Hematopoietic multipotent progenitor cell (in vitro differentiated cells): ENCODE measurements at places on chromosomes 7 and 10.
A peak's percentile ranks its signal among the peaks of the same experiment; 100 is the strongest.

DNA sequence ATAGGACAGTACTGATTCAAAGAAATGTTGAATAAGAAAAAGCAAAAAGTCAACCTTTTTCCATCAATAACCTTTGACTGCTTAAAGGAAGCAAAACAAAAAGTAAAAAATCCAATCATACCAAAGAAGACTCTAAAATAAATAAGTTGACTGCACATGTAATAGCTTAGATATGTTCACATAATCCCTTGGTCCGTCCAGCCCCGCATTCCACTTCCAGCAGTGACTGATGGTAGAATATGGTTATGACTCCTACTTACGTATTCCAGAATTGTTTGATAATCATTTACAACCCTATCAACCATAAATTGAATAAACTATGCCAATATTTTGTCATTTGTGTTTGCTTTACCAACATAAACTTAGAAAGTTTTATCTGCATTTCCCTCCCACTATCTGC is 77.9 kb downstream of the CTNNA3 start:
- DNase-seq = no peak

DNA sequence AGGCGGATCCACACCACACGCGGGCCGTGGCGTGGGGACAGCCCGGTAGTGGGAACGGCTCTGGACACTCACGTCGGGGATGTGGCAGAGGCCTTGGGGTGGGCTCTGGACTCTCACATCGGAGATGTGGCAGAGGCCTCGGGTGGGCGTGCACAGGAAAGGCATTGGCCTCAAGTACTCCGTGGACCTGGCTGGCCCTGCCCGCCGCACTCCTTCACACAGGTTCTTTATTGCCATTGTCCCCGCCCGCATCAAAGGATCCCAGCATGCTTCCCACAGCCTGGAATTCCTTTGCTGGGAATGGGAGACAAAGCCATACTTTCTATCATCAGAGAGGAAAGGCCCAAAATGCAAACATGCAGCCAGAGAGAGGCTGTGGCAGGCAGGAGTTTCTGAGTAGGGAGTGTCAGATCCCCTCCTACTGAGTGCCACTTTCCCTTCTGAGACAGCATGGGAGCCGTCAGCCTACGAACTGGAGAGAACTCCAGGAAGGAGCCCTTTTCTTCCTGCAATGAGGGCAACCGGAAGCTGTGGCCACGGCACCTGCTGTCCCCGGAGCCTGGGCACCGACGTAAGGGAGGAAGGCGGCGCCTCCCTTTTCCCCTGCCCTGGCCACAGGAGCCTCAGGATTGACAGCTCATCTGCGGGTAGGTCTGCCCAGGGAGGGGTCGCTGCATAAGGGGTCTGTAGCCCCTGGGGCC is 51.5 kb downstream of the RBM17 start:
- DNase-seq = no peak

DNA sequence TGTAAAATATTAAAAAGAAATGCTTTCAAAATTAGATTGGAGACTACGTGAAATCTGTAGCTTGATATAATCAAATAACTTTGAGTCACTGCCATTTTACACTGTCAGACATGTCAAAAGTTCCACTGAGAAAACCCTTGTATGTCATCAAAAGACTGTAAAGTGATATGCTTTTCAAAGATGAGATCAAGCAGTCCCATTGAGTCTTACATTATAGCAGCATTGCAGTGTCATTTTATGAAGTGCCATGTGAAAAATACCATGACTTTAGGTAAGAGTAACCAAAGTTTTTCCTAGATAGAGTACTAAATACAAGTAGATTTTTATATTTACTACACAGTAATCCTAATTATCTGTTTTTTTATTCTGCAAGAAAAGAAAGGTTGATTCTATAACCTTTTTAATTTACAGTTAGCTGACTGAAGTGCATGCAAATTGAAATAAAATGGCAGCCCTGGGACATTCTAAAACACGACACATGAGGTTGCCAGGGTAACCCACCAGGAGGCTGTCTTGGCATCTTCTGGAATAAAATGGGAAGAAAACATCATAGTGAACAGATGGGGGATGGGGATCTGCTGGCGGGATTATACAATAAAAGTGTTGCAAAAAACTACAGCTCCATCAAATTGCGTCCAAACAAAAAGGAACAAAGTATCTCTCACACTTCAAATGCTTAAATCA is 91.3 kb upstream of the TMEM106B start:
- no peak for DNase-seq

DNA sequence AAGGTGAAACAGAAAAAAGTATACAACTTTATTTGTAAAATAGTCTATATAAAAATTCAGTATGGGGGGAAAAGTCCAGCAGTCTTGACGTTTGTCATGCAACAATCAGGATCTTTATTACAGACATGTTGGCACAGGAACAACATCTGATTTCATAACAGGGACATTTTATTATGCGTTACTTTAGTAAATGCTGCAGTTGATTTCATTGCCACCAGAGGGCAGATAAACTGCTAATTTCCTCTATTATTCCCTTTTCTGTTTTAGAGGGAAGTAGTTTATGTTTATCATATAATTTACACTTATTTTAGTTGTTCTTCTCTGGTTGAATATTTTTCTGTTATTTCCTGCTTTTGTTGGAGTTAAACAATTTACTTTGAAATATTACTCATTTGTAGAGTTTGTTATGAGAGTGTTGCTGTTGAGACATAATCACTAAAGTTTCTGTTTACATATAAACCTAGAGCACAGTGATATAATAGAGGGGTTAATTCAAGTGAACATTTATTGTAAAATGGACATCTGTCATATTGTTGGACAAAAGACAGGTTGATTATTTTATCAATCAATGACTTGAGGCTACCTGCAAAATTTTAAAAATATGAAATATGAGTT is 3.3 kb downstream of the PLXDC2 start:
- peak; percentile 83 for DNase-seq

- no peak for DNase-seq
These were observed 19.7 kb downstream of the MET start for GRCh38 chr7:116691664-116692063.

- peak; percentile 19 for DNase-seq
These were observed 166.9 kb upstream of the RNF32 start for GRCh38 chr7:156473476-156474240.

DNA sequence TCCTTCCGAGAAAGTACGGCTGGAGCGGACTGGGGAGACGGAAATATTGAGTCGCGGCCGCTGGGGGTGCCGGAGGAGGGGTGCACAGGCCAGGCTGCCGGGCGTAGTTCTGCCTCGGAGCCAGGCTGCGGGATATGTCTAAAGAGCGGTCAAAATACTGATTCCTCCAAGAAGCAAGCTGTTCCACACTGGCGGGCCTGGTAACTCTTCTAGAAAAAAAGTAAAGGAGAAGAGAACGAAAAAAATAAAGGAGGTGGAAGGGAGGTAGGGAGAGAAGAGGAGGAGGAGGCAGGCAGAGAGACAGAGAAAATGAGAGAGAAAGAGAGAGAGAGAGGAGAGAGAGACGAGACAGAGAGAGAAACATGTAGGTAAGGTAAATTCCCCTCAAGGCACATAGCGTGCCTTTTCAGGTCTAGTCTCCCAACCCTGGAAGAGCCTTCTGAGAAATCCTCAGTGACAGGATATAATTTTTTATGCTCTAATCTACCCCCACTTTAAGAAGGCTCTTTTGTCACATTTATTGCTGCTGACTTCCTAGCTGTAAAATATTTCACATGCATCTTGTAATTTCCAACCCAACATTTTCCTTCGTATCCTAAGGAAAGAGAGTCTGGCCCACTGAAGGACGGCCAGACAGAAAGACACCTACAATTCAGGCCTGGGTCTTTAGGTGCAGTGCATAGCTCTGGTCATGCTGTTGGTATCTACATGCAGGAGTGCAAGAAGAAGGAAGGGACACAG is 5.7 kb downstream of the DLX5 start:
- DNase-seq = no peak

DNA sequence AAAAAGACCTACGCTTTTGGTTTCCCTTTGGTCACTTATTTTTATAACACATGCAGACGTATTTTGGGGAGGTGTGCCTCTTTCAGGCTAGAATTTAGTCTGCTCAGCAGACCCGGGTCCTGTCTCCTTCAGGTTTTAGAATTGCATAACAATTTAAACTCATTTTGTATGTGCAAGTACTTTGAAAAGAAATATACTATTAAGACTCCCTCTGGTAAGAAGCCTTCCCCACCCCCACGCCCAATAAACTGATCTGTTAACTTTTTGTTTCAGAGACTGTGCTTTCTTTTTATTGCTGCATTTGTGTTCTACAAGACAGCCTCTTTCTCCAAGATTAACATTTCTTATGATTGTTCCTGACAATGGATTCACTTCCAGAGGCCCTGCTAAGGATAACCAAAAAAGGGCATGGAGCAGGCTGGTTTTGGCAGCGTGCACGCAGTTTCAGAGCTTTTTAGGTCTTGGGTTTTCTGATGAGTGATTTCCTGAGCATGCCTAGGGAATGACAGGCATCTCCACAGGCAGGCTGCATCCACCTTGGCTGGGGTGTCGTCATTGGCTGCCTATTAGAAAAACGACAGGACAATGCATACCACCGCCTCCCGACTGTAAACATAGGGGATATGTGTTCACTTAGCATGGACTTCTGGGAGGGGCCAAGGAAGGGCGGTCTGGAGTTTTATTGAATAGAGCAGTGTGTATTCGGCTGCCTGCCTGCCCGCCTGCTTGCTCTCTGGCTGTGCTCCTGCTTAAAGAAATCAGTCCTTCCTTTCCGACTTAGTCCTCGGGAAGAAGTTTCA is at the start of gene CALD1:
Gene CALD1, plus strand, starts transcription at position 694 of the 800 bp plus-strand sequence. CDS start 88,100 bp downstream, outside the sequence.
- DNase-seq = no peak

DNA sequence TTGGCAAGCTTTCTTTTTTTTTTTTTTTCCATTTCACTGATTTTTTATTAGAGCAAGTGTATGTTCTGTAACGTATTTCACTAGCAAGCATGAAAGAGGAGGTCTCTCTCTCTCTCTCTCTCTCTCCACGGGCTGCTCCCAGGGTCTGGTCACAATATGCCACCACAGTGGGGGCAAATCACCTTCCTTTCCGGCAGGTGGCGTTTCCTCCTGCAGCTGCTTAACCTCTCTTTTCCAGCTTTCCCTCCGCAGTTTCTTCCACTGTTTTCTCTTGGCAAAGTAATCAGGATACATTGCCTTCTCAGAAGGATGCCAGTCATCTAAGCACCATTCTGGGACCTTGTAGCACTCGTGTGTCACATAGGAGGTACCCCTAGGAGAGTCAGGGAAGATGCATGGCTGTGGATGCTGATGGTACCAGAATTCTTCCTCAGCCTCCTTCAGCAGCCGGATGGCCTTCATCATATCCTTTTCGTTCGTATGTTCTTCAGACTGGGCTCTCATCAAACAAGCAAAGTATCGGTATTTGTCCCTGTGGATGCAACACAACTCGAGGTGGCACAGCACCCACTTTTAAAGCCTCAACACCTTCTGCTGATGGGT is 197.3 kb upstream of the PODXL start:
- no peak for DNase-seq

DNA sequence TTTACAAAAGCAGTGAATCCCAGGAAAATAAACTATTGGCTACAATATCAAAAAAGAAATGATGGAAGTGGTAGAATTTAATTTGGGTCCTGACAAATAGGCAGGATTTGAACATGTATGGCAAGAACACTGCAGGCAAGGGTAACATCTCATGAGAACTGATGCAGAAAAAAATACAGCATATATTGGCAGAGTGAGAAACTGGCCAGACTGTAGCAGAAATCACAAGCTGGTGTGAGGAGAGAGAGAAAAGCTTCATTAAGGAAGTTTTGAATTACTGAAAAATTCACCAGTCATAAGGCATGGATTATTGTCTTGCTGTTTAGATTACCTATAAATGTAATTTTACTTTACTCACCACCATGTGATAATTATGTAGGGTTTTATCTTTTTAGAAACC is 77.4 kb downstream of the ZEB1 start:
- no peak for DNase-seq
